ENCODE measurements at places on chromosomes 3 and 15. TPM values are rescaled to one million over a fixed set of nuclear protein-coding genes. Genes with fewer than 3 reads are reported as not detected.

Gene CHRNA7
- total RNA-seq: 6.8 TPM

Gene TUSC2
- 34.0 TPM for total RNA-seq

Gene KNL1
- total RNA-seq: 30.6 TPM

Gene GOLGA8T
- not detected for total RNA-seq

Gene KLHL40
- total RNA-seq: not detected

Data from HCT116 (cell line).